ENCODE measurements at places on chromosomes 5 and 9. TPM values are rescaled to one million over a fixed set of nuclear protein-coding genes. Genes with fewer than 3 reads are reported as not detected.
A peak's percentile ranks its signal among the peaks of the same experiment; 100 is the strongest.

Gene CCL27
- not detected for total RNA-seq

Gene SERF1A
- 5.0 TPM for total RNA-seq

Gene SAPCD2
- total RNA-seq: 13.5 TPM

Gene OLFM1
- not detected for total RNA-seq

Gene CCNO
- total RNA-seq: not detected

Gene BARX1
- total RNA-seq: 7.6 TPM

Gene PKD2L2
- not detected for total RNA-seq

DNA sequence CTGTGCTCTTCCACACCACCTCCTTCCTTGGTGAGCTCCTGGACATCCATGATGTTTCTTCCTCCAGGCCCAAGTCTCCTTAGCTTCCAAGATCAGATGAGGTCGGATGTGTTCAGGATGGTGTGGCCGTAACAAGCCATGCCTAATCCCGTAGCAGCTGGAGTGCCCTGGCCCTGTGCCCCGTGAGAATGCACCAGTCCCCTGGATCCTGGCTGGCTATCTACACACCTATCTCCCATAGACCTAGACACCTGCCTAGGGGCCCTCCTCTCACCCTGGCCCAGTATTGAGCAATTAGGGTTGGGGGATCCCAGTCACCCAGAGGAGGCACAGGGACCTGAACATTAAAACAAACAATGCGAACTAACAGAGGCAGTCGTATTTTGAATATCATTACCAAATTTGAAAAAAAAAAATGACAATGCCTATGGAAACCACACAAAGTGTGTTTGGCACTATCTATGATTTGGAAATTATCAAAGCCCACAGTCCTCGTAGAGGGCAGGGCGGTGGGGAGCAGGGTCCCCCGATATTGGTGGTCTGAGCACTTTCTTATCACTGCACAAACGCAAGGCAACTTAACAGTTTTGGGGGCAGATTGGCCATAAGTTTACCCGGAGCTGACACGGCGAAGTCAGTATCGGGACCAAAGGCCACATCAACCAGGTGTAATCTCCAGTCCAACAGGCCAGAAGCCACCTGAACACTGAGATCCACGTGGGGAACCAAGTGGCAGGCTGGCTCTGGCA is 13.2 kb downstream of the ENG start:
- H3K4me3 ChIP-seq: no peak overlapping the region
- no peaks in the 10 kb centered on the region for H3K27me3 ChIP-seq
- DNase-seq: no peak
- no peaks in the 10 kb centered on the region for H3K36me3 ChIP-seq
- H3K4me1 ChIP-seq: no peaks in the 10 kb centered on the region

- H3K27ac ChIP-seq: no peak overlapping the region
- no peaks in the 10 kb centered on the region for H3K27me3 ChIP-seq
- H3K4me3 ChIP-seq: no peak overlapping the region
- no peaks in the 10 kb centered on the region for H3K36me3 ChIP-seq
- DNase-seq: no peak
These were observed 73.8 kb upstream of the SPINK5 start for GRCh38 chr5:147989994-147990393.

DNA sequence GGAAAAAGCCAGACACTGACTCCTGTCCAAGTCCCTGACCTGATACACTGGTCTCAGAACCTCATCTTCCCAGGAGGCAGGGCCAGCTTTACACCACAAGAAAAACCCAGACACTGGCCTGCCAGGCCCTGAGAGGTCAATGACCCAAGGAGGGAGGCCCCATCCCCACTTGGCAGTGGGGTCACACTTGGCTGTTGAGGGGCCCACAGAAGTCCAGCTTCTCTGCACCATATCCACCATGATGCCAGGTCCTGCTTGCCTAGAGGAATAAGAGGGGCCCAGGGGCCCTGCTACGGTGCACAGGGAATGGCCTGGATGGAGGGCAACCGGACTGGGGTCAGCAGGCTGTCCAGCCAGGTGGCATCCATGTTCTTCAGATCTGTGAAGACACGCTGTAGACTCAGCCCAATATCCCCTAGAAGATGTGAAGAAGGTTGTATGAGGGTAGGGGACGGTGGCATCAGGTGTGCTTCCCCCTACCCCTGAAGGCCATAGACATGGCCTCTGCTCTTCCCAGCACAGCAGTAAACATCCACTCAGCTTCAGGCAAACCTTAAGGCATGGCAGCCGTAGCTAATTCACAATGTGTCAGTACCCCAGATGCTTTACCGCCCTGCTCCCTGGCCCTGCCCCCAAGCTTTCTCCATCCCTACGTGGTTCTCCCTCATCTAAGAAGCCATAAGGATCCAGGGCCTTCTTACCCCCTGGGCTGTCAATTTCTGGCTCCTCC is 6.7 kb downstream of the IRF1 start:
- H3K27ac ChIP-seq: peak overlapping the region; percentile 90
- H3K4me3 ChIP-seq: peak overlapping the region; percentile 96
- H3K36me3 ChIP-seq: peaks cover 61% of the 10 kb centered on the region
- no peaks in the 10 kb centered on the region for H3K27me3 ChIP-seq

DNA sequence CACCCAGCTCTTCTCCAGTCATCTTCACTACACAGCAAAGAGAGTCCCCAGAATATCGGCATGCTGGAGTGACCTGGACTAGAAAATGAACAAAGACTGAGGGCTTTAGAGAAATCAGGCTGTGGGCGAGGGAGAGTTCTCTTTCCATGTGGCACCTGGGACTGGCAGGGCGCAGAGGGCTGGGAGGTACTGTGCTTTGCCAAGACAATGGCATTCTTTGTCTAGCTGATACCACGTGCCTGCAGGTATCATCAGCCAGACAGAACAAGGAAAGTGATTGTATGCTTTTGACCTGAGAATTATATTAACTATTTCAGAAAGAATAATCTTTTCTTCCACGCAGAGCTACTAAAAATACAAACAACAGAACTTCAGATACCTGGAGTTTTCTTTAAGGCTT is 30.5 kb downstream of the DDX31 start:
- H3K36me3 ChIP-seq: peaks cover 30% of the 10 kb centered on the region
- no peak overlapping the region for H3K4me3 ChIP-seq
- no peaks in the 10 kb centered on the region for H3K4me1 ChIP-seq
- no peak for DNase-seq
- no peak overlapping the region for H3K27ac ChIP-seq

DNA sequence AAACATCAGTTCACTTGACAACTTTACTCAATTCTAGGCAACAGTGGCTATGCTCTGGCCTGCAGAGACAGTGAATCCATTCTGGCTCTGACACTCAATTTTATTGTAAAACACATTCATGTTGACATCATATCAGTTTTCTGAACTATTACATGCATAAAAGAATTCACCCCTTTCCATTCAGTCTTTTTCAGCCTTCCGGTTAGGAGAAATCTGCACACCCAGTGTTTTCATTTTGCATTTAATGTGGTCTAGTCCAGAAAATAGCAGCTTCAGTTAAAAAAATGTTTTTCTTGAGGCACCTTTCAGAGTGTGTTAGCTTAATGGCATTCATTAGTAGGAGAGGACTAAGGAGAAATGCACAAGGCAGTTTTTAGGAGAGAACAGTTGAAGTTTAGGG is 95.1 kb downstream of the PBX3 start:
- no peak overlapping the region for H3K4me3 ChIP-seq
- H3K4me1 ChIP-seq: peaks cover 15% of the 10 kb centered on the region
- H3K27ac ChIP-seq: no peak overlapping the region
- no peaks in the 10 kb centered on the region for H3K27me3 ChIP-seq
- DNase-seq: no peak

- H3K36me3 ChIP-seq: no peaks in the 10 kb centered on the region
- no peak for DNase-seq
- no peak overlapping the region for H3K27ac ChIP-seq
- H3K27me3 ChIP-seq: peaks cover 2% of the 10 kb centered on the region
- peaks cover 6% of the 10 kb centered on the region for H3K4me1 ChIP-seq
- no peak overlapping the region for H3K4me3 ChIP-seq
These were observed 62.4 kb downstream of the FGF18 start for GRCh38 chr5:171481571-171482433.

DNA sequence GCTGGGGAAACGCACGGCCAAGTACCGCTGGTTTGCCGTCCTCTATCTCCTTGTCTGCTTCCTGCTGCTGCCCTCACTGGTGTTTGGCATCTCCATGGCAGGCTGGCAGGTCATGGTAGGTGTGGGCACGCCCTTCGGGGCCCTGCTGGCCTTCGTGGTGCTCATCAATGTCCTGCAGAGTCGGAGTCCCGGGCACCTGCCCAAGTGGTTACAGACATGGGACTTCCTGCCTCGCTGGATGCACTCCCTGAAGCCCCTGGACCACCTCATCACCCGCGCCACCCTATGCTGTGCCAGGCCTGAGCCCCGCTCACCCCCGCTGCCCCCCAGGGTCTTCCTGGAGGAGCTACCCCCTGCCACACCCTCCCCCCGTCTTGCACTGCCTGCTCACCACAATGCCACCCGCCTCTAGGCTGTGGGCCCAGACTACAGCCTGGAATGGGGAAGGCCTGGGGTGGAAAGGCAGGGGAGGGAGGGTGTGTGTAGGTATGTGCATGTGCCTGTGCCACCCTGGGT is 2.5 kb downstream of the PFN3 start:
- no peak for DNase-seq
- no peak overlapping the region for H3K27ac ChIP-seq
- no peak overlapping the region for H3K4me3 ChIP-seq

- no peak overlapping the region for H3K4me3 ChIP-seq
- H3K4me1 ChIP-seq: no peaks in the 10 kb centered on the region
- H3K27me3 ChIP-seq: peaks cover 2% of the 10 kb centered on the region
- DNase-seq: no peak
- H3K36me3 ChIP-seq: no peaks in the 10 kb centered on the region
- H3K27ac ChIP-seq: no peak overlapping the region
These were observed 249.0 kb upstream of the ADRA1B start for GRCh38 chr5:159667286-159667685.

GRCh38 chr9:119701651-119702050 is 332.4 kb upstream of the BRINP1 start:
- no peak overlapping the region for H3K27ac ChIP-seq
- DNase-seq: no peak
- no peaks in the 10 kb centered on the region for H3K36me3 ChIP-seq
- no peak overlapping the region for H3K4me3 ChIP-seq
- no peaks in the 10 kb centered on the region for H3K4me1 ChIP-seq

GRCh38 chr5:65192331-65192730 is 289.4 kb downstream of the ADAMTS6 start:
- no peak for DNase-seq
- H3K27ac ChIP-seq: no peak overlapping the region
- H3K36me3 ChIP-seq: no peaks in the 10 kb centered on the region
- no peak overlapping the region for H3K4me3 ChIP-seq
- H3K4me1 ChIP-seq: peaks cover 21% of the 10 kb centered on the region

GRCh38 chr9:98688710-98689495 is 19.8 kb downstream of the GABBR2 start:
- no peaks in the 10 kb centered on the region for H3K36me3 ChIP-seq
- no peaks in the 10 kb centered on the region for H3K4me1 ChIP-seq
- no peaks in the 10 kb centered on the region for H3K27me3 ChIP-seq
- H3K27ac ChIP-seq: no peak overlapping the region
- no peak for DNase-seq

DNA sequence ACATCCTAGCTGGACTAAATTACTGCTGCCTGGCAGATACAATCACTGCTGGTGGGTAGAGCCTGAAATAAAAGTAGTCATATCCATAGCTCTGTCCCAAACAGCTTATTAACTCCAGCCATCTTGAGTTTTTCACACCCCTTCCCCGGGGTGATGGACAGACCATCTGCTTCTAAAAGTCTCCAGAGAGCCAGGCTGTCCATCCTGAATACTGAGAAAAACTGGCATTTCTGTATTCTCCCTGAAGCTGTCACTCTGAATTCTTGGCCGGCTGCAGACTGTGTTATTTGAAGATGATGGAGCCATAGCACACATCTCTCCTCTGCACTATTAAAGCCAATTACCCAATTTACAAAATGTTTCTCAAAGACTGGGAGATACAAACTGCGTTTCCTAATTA is 118.6 kb downstream of the GABBR2 start:
- no peak overlapping the region for H3K27ac ChIP-seq
- no peak for DNase-seq
- no peaks in the 10 kb centered on the region for H3K4me1 ChIP-seq
- no peak overlapping the region for H3K4me3 ChIP-seq
- H3K27me3 ChIP-seq: peaks cover 23% of the 10 kb centered on the region

DNA sequence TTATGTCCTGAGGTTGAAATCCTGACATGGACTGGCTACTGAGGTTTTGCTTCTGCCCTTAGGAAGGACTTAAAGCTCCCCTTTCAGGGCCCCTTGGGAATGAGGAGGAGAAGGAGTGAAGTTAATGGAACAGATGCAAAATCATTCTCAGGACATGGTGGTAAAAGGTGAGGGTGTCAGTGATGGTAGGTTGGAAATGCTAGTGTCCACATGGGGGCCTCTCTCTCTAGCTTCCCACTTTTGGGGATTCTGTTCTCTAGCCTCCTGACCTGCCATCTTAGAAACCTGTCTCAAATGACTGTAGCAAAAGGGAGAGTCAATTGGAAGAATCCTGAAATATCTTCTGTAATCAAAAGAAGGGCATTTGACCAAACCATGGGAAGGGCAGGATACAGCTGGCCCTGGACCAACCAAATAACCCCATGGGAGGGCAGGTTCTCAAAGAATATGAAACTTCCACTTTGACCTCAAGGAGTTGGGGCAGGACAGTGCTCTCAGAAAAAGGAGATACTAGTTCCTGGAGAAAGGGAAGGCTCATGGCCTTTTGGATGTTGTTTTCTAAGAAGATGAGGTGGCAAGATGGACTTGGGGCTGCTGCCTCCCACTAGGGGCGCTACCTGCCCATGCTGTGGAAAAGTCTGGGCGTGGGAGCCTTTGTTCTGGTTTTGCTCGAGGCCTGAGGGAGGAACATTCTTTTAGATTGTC is 21.2 kb upstream of the MLANA start:
- no peaks in the 10 kb centered on the region for H3K27me3 ChIP-seq
- peak overlapping the region; percentile 52 for H3K27ac ChIP-seq
- H3K4me1 ChIP-seq: peaks cover 19% of the 10 kb centered on the region
- peak; percentile 49 for DNase-seq
- H3K4me3 ChIP-seq: no peak overlapping the region

DNA sequence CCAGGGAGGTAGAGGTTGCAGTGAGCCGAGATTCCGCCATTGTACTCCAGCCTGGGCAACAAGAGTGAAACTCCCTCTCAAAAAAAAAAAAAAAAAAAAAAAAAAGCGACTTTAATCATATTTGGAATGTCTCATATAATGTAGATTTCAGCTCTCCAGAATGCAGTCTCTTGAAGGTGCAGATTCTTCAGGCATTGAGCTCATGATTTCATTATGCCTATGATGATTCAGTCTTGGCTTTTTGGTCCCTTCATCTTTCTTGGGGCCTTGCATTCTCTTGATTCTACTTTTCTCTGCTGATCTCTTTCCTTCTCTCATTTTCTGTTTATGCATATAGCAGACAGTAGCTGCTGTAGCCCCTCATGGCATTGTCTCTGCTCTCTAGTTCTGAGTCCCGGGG is 22.9 kb downstream of the KDM4C start:
- no peak for DNase-seq
- no peaks in the 10 kb centered on the region for H3K27me3 ChIP-seq
- peaks cover 64% of the 10 kb centered on the region for H3K4me1 ChIP-seq
- H3K4me3 ChIP-seq: no peak overlapping the region

DNA sequence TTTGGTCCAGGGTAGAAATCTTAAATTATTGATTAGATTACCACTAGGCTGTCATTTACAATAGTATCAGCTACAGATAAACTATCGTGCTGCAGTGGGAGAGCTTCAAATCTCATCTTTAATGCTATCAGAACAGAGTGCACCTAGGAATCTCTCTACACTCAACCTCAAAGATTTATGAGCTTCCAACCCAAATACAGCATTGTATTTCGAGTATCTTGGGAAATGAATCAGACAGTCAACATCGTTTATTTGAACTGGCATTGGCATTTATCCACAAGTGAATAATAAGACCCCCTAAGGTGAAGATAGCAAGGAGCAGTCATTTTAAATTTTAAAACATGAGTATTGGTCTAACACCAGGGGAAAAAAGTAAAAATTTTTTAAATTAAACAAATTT is 1203.2 kb downstream of the CDH12 start:
- no peak overlapping the region for H3K27ac ChIP-seq
- H3K36me3 ChIP-seq: no peaks in the 10 kb centered on the region
- no peaks in the 10 kb centered on the region for H3K27me3 ChIP-seq
- no peak for DNase-seq
- H3K4me3 ChIP-seq: no peak overlapping the region
